ENCODE measurements at places on chromosomes 5 and 9. TPM values are rescaled to one million over a fixed set of nuclear protein-coding genes. Genes with fewer than 3 reads are reported as not detected.

GRCh38 chr5:120314191-120314590 is 149.9 kb upstream of the PRR16 start:
- no peak for DNase-seq

- DNase-seq: no peak
Measured at GRCh38 chr5:74162524-74162923, 478.0 kb downstream of the ENC1 start.

- peak; percentile 22 for DNase-seq
Measured at GRCh38 chr5:139741823-139742172, 53.8 kb upstream of the PSD2 start.

MBLAC2 gene
- total RNA-seq: 6.5 TPM

PRR16 gene
- total RNA-seq: 30.4 TPM

GRXCR2 gene
- total RNA-seq: not detected

Data from osteoblast (primary cell).